ENCODE measurements at places on chromosomes 7 and 10.

DNA sequence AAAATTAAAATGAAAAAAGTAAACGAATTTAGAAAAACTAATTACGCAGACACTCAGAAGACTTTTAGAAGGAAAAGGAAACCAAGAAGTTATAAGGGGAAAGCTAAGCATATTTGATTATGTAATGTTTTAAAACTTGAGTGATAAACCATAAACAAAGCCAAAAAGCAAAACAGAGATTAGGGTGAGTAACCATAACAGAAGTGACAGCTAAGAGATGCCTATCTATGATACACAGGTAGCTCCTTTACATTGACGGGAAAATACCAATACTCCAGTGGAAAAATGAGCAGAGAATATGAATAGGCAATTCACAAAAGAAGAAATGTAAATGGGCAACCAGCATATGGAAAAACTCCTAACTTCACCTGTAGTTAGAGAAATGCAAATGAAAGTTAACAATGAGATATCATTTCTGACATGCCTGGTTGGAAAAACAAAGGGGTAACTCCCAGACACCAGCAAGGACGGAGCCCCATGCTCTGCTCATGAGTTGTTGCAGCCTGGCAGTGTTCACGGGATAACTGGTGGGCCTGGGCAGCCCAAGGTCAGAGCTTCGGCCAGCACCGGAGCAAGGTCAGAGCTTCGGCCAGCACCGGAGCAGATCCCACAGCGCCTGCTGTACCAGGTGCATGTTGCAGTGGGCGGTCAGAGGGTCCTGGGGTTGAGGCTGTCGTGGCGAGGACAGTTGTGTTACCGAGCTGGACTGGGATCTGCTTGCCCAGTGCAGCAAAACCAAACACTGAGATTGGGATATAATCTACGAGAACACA, 58.9 kb downstream of the ALOX5 start:
- DNase-seq: no peak

DNA sequence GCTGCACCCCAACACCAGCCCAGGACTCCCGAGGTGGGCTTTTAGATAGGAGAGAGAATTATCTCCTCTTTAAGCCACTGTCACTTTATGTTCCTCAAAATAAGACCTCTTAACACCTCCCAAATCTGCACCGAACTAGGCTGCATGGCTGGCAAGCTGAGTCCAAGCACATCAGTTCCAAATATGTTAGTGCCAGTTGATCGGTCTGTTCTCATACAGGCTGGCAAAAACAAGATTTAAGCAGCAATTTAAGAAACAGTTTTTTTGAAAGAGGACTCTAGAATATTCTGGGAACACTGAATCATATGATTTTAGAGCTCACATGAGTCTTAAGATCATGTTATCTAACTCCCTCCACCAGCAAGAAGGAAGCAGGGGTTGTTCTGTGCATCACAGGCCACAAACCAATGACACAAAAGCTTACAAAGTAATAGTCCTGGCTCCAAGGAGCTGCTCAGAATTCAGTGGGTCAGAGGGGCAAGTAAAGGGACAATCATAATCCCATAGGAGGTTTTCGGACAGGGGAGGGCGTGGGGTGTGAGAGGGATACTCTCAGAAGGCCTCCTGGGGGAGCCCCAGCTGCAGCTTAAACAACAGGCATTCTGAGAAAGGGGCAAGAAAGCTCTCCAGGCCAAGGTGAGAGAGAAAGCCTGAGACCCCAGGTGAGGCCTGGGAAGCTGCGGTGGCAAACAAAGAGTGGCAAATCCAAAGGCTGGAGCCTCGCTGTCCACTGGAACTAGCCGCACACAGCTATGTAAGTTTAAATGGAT, 7.1 kb downstream of the COBL start:
- DNase-seq: no peak

DNA sequence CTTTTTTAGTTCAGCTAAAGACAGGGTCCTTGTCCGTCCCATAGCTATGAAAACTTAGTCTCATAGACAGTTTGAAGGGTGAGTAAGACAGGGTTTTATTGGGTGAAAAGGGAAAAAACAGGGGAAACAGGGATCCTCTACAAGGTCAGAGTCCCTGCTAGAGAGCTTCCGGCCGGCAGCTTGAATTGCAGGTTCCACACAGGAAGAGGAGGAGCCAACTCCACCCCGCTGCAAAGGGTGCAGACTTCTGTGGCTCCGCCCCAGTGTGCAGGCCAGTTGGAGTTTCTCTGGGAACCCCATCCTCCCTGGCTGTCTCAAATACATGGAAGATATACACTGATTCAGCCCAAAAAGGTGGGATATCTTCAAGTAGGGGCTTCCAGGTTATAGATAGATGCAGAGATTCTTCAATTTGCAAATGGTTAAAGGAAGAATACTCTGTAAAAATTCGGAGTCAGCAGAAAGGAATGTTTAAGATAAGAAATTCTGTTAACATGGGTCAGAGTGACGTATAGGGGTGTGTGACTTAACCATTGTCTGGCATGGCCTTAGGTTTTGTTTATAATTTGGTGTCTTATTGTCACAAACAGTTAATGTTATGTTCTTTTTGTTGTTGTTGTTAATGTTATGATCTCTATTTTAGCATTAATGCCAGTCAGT, 34.6 kb upstream of the HECW1 start:
- no peak for DNase-seq

- DNase-seq: no peak
These were observed 5.3 kb downstream of the CAMK2B start for GRCh38 chr7:44320141-44320540.

GRCh38 chr7:35253710-35254495, at the start of gene TBX20:
TBX20 (minus strand) TSS chr7:35254100; CDS start chr7:35253620, 480 bp downstream.
- no peak for DNase-seq

GRCh38 chr7:133109816-133110215, 27.9 kb upstream of the CHCHD3 start:
- no peak for DNase-seq

GRCh38 chr7:2650451-2650850, 18.7 kb downstream of the TTYH3 start:
- no peak for DNase-seq

DNA sequence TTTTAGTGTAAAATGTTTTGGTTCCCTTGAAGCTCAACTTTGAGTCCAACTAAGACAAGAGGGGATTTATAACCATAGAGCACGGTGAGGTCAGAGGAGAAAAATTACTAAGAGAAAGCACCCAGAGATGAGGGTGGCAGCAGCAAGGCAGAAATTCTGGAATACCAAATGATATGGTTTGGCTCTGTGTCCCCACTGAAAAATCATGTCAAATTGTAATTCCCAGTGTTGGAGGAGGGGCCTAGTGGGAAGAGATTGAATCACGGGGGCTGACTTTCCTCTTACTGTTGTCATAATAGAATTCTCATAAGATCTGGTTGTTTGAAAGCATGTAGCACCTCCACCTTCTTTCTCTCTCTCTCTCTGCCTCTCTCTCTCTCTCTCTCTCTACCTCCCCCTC, 19.4 kb upstream of the AKR1C1 start:
- no peak for DNase-seq

- no peak for DNase-seq
These were observed 4.3 kb downstream of the HOXA11 start for GRCh38 chr7:27180431-27181420.

DNA sequence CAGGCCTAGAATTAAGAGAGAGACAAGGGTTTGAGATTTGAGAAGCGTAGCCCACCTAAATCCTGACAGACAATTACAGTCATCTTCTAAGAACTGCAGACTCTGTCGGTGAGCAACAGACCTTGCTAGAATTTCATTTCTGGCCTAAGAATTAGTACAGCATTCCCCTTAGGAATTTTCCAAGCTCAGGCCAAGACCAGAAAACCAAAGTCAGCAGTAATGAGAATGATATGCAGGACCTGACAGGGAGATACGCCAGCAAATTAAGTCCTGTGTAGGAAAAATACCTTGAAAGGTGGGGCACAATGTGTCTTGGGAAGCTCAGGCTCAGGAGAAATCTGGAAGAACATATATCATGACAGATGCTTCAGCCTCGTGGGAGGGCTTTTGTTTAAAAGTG, 52.7 kb upstream of the HERPUD2 start:
- no peak for DNase-seq

- DNase-seq: no peak
These were observed 658 bp upstream of the FZD8 start for GRCh38 chr10:35642793-35643114.

DNA sequence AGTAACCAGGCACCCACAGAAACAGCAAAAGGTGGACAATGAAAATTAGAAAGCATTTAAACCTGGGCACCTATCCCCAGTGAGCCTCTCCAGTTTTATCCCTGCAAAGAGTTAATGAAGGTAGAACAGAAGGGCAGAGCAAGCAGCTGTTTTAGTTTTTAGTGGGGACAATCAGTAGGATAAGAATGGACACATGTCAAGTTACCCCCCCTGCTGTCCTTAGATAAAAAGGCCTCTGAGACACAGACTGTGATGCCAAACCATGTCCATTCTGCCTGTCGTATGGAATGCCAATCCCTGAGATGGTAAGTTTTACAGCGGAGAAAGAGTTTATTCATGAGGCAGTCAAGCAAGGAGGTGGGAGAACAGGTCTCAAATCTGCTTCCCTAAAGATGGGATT, 162.6 kb upstream of the AGR3 start:
- DNase-seq: no peak

- DNase-seq: no peak
These were observed 596.9 kb upstream of the PCDH15 start for GRCh38 chr10:55397777-55398496.

DNA sequence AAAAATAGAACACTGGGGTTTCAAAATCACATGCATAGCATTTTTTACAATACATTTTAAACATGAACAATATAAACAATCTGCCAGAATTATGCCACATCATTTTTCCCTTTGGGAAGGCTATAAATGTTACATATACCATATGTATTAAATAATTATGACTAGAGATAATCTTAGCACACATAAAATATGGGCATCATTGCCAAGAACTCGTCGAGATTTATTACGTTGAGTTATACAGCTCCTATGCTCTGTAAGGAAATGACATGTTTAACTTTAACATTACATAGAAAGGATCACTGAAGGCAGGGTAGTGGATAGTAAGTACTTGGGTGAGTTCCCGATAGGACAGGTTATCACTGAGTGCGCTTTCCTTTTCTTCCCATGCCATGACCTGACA, 267.8 kb downstream of the PARD3 start:
- DNase-seq: no peak

- no peak for DNase-seq
These were observed 18.7 kb downstream of the EDRF1 start for GRCh38 chr10:125738206-125738605.

- no peak for DNase-seq
These were observed 191.3 kb downstream of the PPP1R3A start for GRCh38 chr7:113727486-113727885.

DNA sequence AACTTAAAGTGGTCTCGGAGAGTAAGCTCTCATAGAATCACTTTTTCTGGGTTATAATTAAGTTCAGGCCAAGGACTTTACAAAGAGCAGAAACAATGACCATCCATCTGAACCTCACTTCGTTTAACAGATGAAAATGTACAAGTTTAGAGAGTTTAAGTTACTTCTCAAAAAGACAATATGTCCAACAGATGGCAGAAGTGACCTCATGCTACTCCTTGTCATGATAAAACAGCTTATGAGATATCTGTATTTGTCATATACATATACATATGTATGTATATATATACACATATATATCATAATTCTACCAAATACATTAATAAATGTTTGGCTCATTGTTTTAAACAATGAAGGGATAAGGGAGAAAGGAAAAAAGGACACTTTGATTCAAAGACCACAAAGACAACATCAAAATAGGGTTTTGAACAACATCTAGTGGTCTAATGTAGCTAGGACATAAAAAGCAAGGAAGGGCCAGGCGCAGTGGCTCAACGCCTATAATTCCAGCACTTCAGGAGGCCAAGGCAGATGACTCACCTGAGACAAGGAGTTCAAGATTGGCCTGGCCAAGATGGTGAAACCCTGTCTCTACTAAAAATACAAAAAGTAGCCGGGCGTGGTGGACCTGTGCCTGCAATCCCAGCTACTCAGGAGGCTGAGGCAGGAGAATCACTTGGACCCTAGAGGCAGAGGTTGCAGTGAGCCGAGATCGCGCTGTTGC, 17.8 kb downstream of the NAPEPLD start:
- no peak for DNase-seq

- no peak for DNase-seq
These were observed 105.6 kb downstream of the LYZL1 start for GRCh38 chr10:29394321-29394932.

GRCh38 chr10:30784897-30785605, 155.5 kb upstream of the LYZL2 start:
- no peak for DNase-seq

GRCh38 chr10:19848226-19848985, 32.2 kb downstream of the PLXDC2 start:
- DNase-seq: no peak

GRCh38 chr7:74217455-74218342, 7.9 kb downstream of the LAT2 start:
- no peak for DNase-seq

- DNase-seq: no peak
These were observed 27.5 kb downstream of the PVRIG start for GRCh38 chr7:100247152-100247757.

DNA sequence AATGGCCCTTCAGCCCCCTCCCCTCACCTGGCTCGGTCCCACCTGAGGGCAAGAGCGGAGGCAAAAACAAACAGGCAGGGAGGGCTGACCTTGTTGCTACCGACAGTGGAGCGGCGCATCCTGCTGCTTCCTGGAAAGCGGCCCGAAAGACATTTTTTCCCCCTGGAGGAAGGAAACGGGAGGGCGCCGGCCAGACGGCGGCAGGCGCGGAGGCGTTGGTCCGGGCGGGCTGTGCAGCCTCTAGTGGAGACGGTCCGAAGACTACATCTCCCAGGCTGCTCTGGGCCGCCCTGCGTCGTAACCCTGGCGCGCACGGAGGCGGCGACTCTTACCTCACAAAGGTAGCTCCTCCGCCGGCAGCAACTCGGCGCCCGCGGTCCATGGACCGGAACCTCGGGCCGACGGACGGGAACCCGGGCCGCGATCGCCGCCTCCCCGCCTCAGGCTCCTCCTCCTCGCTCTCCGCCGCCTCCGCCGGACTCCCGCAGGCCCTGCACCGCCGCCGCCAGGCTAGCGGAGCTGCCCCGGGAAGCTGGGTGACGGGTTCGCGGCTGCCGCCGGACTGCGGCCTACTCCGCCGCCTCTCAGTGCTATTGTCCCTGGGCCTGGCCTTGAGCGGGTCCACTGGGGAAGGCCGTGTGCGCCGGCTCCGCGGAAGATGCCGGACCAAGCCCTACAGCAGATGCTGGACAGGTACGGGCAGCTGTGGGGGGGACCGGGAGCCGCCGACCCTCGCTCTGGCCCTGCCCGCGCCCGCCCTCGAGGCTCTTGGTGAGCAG, at the start of the genes CPEB3 and MARCHF5:
TSS of gene CPEB3 (minus strand) at position 242 of the 779 bp plus-strand sequence. CDS start 50,728 bp downstream, outside the sequence.
TSS of gene MARCHF5 (plus strand) at position 331 of the 779 bp plus-strand sequence. CDS start at position 659, 328 bp downstream.
- DNase-seq: peak; percentile 86
